ENCODE measurements at places on chromosomes 16 and 17.

DNA sequence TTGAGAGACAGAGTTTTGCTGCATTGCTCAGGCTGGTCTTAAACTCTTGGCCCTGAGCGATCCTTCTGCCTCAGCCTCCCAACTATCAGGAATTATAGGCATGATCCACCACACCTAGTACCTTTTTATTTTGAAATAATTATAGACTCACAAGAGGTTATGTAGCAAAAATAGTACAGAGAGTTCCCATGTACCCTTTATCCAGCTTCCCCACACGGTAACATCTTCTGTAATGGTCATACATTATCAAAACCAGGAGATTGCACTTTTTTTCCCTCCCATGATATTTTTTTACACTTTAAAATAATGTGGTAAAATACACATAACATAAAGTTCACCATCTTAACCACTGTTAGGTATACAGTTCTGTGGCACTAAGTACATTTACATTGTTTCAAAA, 28.8 kb upstream of the CACNG4 start:
- DNase-seq: no peak

DNA sequence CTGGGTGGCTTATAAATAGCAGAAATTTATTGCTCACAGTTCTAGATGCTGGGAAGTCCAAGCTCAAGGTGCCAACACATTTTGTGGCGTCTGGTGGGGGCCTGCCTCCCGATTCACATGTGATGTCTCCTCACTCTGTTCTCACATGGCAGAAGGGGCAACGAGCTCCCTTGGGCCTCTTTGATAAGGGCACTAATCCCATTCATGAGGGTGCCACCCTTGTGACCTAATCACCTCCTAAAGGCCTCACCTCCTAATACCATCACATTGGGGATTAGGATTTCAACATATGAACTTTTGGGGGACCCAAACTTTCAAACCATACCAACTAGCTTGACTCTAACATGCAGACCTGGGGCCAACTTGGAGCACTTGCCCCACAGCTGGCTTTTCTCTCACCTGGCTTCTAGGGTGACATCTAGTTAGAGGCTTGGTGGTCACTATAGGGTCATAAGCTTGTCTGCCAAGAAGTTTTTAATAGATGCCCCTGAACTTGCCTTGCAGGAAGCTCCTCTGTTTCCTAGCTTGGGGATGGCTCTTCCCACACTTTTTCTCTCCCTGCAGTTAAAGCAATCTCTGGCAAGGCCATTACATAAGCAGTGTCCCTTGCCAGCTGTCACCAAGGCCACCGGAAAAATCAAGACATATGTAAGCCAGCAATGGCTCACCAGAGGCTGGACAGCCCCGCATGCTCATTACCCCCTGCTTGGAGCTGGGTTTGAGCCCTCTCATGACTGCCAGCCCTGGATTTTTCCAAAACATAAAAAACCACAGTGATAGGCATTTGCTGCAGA, 8.4 kb upstream of the MED9 start:
- DNase-seq: no peak

DNA sequence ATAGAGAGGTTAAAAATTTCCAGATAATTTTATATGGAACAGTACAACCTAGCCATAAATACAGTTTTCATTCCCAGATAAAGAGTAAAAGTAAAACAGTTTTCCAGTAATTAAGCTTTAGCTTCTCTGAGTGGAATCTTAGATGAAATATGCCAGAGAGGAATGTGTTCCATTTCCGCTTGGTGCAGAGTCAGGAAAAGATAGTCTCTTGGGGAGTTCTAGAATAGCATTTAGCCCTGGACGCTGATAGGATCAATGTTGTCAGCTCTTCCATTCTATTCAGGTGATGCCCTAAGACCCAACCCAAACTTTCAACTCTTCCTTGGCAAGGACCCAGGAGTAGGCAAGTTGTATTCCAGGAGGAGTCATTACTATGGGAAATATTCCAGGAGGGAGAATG, 30.9 kb upstream of the ABCA3 start:
- no peak for DNase-seq

GRCh38 chr17:82596837-82597672, 51.2 kb downstream of the WDR45B start:
- DNase-seq: no peak

DNA sequence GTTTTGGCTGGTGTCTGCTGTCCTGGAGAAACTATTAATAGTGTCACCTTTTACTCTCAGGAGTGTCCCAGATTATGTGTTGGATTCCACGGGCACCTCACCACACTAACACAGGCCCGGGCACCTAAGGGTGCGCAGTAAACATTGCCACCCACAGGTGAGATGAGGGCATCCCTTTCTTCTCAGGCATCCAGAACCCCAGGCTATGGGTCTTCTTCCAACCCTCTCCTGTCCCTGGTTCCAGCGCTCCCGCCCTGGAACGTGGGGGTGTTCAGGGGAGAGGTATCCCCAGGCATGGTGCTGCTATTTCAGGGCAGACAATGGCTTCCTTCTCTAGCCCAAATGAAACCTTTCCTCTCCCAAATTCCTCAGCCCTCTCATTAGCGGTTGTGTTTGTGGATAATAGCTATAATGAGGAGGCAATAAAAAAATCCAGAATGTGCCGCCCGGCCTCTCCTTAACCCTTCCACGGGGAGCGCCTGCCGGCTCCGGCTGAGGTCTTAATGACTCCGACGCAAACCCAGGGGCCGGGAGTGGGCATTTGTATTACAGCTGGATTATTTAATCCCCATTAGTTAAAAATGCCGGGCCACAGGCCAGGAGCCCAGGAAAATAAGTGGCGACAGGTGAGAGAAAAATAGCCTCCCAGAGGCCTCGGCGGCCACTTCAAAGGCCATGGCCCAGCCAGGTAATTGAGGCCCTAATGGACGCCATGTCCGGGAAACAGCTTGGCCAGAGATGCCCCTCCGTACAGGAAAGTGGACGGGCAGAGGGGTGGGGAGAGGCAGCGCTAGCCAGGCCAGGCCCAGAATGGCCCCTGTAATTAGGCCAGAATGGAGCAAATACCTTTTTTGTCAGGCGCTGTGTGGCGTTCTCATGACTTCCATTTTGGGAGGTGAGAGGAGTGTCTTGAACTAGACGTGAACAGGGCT, 102.8 kb downstream of the IRX5 start:
- DNase-seq: no peak

GRCh38 chr16:77002644-77003043, 188.3 kb upstream of the MON1B start:
- no peak for DNase-seq

DNA sequence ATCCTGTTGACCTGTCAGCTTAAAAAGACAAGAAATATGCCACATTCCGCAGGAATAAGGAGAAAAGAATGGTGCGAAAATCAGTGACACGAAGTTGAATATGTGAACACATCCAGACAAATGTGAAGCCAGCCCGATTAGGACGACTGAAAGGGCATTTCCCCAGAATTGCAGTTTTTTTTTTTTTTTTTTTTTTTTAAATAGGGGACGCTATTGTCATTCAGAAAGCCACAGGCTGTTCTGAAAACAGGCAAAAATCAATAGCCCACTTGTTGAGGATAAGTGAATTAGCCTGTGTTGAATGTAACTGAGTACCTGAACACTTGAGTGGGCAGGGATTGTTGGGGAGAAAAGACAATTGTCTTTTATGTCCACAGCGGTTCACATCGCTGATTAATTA, 507.1 kb downstream of the WWOX start:
- DNase-seq: no peak

DNA sequence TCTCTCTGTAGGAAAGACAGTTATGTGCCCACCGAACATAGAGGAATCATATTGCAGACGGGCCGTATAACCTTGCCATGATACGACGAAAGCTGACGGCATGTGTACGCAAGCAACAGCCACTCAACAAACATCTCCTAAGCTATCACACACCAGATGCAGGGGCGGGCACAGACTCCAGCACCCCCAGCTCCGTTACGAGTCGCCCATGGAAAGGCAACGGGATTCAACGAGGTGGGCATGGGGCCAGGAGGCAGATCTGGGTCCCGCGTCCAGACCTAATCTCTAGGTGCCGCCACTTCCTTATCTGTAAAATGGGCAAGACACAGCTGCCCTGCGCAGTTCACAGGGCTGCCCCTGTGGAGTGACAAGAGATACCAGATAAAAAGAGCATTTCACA, 35.6 kb downstream of the ABR start:
- DNase-seq: no peak

DNA sequence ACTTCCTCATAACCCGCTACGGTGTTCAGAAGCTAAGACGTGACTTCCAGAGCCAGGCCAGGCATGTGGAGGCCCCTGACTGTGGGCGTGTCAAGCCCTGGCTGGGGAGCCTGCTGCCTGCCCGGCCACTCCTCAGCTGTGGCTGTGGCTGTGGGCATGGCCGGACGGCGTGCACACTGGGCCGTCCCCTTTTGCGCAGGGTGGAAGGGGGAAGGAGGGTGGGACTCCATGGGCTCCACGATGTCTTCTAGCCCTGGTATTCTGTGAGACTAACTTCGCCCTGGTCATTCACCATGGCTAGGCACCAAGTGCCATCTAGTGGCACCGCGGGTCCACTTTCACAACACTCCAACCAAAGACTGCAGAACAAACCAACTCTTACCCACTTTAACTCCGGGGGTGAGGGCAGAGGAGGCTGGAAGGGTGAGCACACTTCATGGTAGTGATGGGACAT, 67.9 kb downstream of the N4BP1 start:
- DNase-seq: no peak

GRCh38 chr17:31534223-31534888, 142.9 kb downstream of the RAB11FIP4 start:
- DNase-seq: no peak

GRCh38 chr17:48427598-48427997, 2.4 kb downstream of the SKAP1 start:
- DNase-seq: no peak

DNA sequence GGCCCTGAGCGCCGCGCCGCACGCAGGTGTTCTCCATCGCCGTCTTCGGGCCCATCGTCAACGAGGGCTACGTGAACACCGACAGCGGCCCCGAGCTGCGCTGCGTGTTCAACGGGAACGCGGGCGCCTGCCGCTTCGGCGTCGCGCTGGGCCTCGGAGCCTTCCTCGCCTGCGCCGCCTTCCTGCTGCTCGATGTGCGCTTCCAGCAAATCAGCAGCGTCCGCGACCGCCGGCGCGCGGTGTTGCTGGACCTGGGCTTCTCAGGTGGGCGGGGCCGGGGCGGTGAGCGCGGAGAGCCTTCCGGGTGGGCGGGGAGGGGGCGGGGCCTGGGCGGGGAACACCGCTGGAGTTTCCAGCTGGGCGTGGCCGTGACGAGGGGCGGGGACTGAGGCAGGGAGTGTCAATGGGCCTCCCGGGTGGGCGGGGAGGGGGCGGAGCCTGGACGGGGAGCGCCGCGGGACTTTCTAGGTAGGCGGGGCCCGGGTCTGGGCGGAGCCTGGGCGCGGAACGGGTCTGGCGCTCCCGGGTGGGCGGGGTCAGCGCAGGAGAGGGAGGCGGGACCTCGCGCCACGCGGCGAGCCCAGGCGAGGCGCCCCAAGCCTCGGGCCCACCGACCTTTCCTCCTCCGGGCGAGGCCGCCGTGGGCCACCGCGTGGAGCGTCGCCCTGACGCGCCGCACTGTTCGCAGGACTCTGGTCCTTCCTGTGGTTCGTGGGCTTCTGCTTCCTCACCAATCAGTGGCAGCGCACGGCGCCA, 2.4 kb downstream of the SYNGR3 start:
- peak; percentile 65 for DNase-seq

DNA sequence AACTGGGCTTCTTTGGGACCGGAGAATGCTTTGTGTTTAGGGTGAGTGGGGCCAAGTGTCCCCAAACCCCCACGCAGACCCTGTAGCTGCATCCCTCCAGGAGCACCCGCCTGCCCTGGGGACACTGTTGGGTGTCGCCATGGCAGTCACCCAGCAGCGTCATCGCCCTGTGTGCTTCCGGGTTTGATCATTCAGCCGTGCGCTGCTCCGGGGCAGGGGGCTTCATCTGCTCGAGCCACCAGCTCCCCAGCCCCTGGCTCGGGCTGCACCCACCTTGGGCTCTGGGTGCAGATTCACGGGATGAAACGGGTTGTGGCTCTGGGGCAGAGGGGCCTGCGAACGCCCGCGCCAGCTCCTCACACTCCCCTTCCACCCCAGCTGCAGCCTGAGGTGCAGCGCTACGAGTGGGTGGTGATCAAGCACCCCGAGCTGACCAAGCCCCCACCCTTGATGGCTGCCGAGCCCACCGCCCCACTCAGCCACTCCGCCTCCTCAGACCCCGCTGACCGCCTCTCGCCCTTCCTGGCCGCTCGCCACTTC, 13.8 kb upstream of the ATP6V0C start:
- DNase-seq: no peak

- DNase-seq: no peak
Observed at GRCh38 chr17:225551-225950, 44.1 kb upstream of the DOC2B start.

- DNase-seq: no peak
Observed at GRCh38 chr16:68784226-68784625, 47.1 kb downstream of the CDH1 start.

- DNase-seq: no peak
Observed at GRCh38 chr17:80890196-80890920, 101.3 kb upstream of the CHMP6 start.

GRCh38 chr16:1466968-1467521, 7.8 kb downstream of the CLCN7 start:
- no peak for DNase-seq

GRCh38 chr16:66682271-66682670, 14.3 kb downstream of the CMTM4 start:
- DNase-seq: peak; percentile 54

DNA sequence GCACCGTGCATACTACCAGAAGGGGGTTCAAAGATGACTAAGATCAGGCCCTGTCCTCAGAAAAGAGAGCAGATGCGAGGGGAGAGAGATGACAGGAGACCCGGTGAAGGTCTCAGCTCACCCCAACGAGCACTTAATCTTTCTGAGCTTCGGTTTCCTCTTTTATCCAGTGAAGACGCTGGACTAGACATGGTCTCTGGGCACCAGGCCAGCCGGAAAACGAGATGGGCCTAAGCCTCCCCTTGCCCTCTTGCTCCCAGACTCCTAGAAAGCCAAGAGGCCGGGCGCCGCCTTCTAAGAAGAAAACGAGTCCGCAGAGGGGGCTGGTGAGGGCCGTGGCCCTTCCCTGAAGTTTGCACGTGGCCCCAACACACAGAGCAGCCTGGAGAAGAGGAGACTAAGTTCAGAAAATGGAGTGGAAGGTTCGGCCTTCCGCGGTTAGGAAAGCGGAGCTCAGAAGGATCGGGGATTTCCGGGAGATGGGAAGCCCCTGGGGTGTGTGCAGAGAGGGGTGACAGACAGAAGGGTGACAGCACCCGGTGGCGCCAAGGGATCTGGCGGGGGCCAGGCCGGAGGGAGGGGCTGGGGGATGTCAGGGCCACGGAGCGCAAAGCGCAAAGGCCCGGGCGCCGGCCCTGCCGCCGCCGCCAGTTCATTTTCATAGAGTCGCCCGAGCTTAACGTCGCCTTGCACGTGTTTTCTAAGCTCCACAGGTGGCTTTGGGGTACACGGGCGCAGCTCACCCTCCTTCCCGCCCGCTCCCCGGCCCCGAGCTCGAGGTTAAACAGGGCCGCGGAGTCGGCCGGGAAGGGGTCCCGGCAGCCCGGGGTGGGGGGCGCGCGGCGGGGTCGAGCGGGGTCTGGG, 42.1 kb upstream of the BHLHA9 start:
- no peak for DNase-seq

- no peak for DNase-seq
Observed at GRCh38 chr17:82810644-82811430, 29.0 kb downstream of the ZNF750 start.

Measured in astrocyte of the cerebellum (primary cell).